ENCODE measurements at places on chromosomes 5 and 9.

DNA sequence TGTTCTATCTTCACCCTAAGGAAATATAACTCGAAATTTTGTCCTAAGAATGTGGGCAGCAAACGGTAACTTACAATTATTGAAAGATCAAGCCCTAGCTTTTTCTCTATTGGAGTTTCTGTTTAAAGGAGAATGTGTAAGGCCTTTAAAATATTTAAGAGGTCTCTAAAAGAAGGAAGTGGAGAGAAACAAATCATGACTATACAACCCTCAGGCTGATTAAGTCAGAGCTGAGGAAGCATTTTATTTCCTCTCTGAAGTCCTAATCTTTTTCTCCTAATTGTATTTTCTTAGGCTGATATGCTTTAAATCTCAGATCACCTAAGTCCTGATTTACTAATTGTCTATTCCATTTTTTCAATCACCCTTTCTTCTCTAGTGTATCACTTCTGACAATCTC lies 1708.8 kb upstream of the C9orf72 start:
- H3K27ac ChIP-seq = no peak overlapping the region
- H3K27me3 ChIP-seq = no peaks in the 10 kb centered on the region
- no peak overlapping the region for H3K4me3 ChIP-seq
- DNase-seq = no peak
- no peaks in the 10 kb centered on the region for H3K4me1 ChIP-seq

DNA sequence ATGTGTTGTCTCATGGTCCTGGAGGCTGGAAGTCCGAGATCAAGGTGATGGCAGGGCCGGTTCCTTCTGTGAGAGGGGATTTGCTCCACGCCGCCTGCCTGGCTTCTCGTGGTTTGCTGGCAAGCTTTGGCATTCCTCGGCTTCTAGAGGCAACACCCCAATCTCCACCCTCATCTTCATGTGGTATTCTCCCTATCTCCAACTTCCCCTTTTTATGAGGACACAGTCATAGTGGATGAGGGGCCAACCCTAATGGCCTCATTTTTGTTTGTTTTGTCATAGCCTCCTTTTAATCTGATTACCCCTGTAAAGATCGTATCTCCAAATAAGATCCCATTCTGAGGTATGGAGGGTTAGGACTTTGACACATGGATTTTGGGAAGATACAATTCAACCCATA lies 41.7 kb upstream of the CLK4 start:
- H3K4me1 ChIP-seq = peaks cover 4% of the 10 kb centered on the region
- DNase-seq = no peak
- no peaks in the 10 kb centered on the region for H3K36me3 ChIP-seq
- H3K4me3 ChIP-seq = no peak overlapping the region

DNA sequence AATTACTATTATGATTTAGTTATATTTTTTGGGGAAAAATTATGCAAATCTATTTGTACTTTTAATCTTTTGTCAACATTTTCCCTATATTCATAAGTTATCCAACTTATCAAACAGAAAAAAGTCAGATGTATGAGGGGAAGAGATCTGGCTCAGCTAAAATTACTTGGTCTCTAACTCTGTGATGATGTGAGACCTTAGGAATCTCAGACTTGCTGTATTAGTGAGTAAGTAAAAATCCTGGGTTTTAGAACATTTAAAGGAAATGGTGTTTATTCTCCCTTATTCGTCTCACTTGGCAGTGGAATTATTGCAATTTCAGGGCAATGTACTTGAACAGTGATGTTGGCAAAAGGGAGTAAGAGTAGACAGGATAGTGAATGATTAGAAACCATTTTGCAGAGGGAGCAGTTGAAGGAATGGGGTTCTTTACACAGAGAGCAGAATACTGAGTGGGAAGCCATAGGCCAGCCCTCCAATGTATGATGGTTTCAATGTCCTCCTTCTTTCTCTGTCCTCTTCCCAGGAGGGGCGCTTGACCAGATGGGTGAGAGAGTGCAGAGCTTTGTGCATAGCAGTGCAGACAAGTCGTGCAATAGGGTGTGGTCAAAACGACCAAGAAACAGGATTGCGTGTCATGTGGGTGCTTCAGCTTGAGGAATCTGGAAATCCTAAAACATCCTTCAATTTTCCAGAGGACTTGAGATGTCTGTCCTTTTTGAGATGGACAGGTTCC lies 91.7 kb downstream of the TENT4A start:
- H3K36me3 ChIP-seq = no peaks in the 10 kb centered on the region
- H3K27ac ChIP-seq = no peak overlapping the region
- H3K27me3 ChIP-seq = no peaks in the 10 kb centered on the region
- no peak for DNase-seq
- no peaks in the 10 kb centered on the region for H3K4me1 ChIP-seq

GRCh38 chr5:2800035-2800434 lies 48.6 kb upstream of the IRX2 start:
- DNase-seq = no peak
- H3K36me3 ChIP-seq = no peaks in the 10 kb centered on the region
- no peak overlapping the region for H3K27ac ChIP-seq
- H3K4me1 ChIP-seq = no peaks in the 10 kb centered on the region

- H3K4me1 ChIP-seq = peaks cover 8% of the 10 kb centered on the region
- no peak overlapping the region for H3K27ac ChIP-seq
- no peak for DNase-seq
- no peak overlapping the region for H3K4me3 ChIP-seq
- H3K27me3 ChIP-seq = no peaks in the 10 kb centered on the region
Measured at GRCh38 chr5:39399135-39400036, 25.4 kb downstream of the DAB2 start.

GRCh38 chr5:71651579-71651978 lies 64.4 kb downstream of the MCCC2 start:
- H3K4me1 ChIP-seq = no peaks in the 10 kb centered on the region
- no peak for DNase-seq
- no peaks in the 10 kb centered on the region for H3K27me3 ChIP-seq
- no peak overlapping the region for H3K4me3 ChIP-seq

GRCh38 chr9:31135567-31135966 lies 1248.9 kb upstream of the ACO1 start:
- no peaks in the 10 kb centered on the region for H3K4me1 ChIP-seq
- H3K4me3 ChIP-seq = no peak overlapping the region
- H3K27ac ChIP-seq = no peak overlapping the region

DNA sequence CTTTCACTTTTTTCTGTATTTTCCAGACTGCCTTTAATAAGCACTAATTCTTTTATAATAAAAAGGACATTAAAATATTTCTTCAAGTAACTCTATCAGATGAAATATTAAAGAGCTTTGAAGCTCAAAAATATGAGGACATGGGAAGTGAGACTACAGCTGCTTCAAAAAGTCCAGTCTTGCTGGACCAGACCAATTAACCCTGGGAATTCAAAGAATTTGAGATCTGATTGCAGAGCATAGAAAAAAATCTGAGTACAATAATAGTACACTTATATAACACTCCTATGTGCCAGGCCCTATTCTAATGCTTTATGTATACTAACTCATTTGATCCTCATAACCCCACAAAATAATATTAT lies 9.8 kb downstream of the TMEM245 start:
- peaks cover 13% of the 10 kb centered on the region for H3K36me3 ChIP-seq
- H3K4me1 ChIP-seq = peaks cover 66% of the 10 kb centered on the region

- no peaks in the 10 kb centered on the region for H3K4me1 ChIP-seq
- no peak overlapping the region for H3K4me3 ChIP-seq
- H3K27me3 ChIP-seq = peaks cover 52% of the 10 kb centered on the region
- H3K36me3 ChIP-seq = no peaks in the 10 kb centered on the region
- no peak overlapping the region for H3K27ac ChIP-seq
Measured at GRCh38 chr5:149693021-149693420, 37.1 kb upstream of the PPARGC1B start.

- H3K27me3 ChIP-seq = peaks cover 6% of the 10 kb centered on the region
- no peak for DNase-seq
- H3K4me1 ChIP-seq = peaks cover 8% of the 10 kb centered on the region
Measured at GRCh38 chr9:110332766-110333165, 4.9 kb downstream of the TXNDC8 start.

GRCh38 chr5:149015126-149015525 lies 47.7 kb downstream of the SH3TC2 start:
- no peaks in the 10 kb centered on the region for H3K36me3 ChIP-seq
- no peak for DNase-seq
- no peak overlapping the region for H3K27ac ChIP-seq
- peaks cover 9% of the 10 kb centered on the region for H3K27me3 ChIP-seq
- no peak overlapping the region for H3K4me3 ChIP-seq
- H3K4me1 ChIP-seq = no peaks in the 10 kb centered on the region

DNA sequence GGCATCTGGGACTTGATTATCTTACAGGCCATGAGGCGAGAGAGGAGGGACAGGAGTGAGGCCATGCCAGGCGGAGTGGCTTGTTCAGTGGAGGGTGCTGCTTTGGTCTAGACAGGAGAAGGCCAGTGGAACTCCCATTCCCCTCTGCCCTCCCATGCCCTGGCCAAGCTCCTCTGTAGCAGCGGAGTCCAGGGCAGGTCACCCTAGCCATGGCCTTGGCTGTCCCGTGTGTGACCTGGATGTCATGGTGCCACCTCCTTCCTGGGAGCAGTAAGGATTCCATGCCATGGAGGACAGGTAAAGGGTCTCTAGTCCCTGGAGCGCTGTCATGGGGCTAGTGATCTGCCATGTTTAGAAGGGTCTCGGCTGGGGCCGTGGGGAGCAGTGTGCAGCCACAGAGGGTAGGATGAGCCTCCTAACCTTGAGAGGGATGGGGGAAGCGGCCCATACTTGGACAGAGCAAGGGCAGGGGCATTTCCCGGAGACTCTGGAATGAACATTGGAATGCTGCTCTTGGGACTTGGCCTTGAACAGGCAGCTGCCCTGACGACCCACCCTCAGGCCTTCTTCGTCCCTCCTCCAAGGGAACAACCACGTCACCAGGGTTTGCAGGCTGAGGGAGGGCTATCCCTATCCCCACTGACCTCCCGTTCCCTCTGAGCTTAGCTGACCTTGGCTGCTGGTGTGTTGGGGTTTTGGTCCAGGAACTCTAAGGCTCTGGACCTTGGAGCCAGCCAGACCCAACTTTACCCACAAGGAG lies 100.4 kb downstream of the DAB2IP start:
- no peaks in the 10 kb centered on the region for H3K27me3 ChIP-seq
- H3K36me3 ChIP-seq = no peaks in the 10 kb centered on the region
- H3K4me3 ChIP-seq = no peak overlapping the region
- no peak overlapping the region for H3K27ac ChIP-seq
- no peaks in the 10 kb centered on the region for H3K4me1 ChIP-seq

- H3K36me3 ChIP-seq = peaks cover 14% of the 10 kb centered on the region
- DNase-seq = no peak
- peaks cover 92% of the 10 kb centered on the region for H3K4me1 ChIP-seq
- H3K27me3 ChIP-seq = no peaks in the 10 kb centered on the region
- H3K27ac ChIP-seq = peak overlapping the region; percentile 61
Measured at GRCh38 chr5:171961117-171961516, 45.3 kb downstream of the FBXW11 start.

DNA sequence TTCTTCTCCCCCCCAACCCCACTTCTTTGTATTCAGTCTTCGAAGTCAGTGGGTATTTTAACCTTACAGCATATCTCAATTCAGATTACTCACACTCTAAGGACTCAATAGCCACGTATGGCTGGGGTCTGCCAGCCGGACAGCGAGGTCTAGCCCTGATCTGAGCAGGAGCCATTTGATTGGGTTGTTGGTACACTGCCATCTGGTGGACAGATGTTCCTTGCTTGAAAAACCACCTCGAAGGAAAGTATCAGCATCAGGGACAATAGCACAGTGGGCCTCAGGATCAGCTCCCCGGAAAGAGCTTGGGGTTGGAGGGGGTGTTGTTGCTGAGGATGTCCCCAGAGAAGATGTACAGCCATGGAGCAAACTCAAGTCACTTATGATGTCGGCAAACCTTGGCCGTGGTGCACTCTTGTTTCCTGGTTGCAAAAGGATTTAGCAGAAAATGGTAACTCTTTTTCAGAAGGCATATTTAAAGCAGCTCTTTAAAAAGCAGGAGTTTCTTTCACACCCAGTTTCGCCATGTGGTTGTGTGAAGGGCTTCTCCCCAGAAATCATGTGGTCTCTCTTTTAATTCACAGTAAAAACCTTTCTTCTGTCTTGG lies 31.7 kb upstream of the KCNMB1 start:
- H3K27ac ChIP-seq = no peak overlapping the region
- peaks cover 23% of the 10 kb centered on the region for H3K27me3 ChIP-seq
- peaks cover 4% of the 10 kb centered on the region for H3K4me1 ChIP-seq
- DNase-seq = no peak
- H3K36me3 ChIP-seq = no peaks in the 10 kb centered on the region
- no peak overlapping the region for H3K4me3 ChIP-seq

DNA sequence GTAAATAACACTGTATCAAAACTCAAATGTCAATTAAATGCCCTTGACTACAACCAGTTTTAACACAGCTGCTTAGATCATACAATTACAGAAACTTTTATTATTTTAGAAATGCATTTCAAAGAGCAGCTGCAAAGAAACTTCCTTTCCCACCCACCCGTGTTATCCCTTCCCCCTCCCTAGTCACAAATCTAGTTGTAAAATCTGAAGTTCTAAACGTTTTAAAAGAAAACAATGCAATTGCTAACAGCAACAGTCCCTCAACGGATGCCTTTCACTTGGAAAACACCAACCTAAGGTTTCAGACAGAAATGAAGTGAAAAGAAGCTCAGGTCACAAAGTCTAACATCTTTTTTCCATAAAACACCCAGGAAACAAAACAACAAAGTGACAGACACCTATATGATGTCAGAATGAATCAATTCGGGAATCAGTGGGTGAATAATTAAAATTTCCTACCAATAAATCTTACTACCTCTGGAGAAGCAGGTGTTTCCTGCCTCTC lies 100.3 kb downstream of the FBXW11 start:
- H3K4me3 ChIP-seq = no peak overlapping the region
- no peak for DNase-seq
- H3K36me3 ChIP-seq = peaks cover 49% of the 10 kb centered on the region
- H3K27me3 ChIP-seq = no peaks in the 10 kb centered on the region
- no peak overlapping the region for H3K27ac ChIP-seq

GRCh38 chr9:83649080-83649479 lies 26.1 kb downstream of the IDNK start:
- no peak overlapping the region for H3K27ac ChIP-seq
- DNase-seq = peak; percentile 61

DNA sequence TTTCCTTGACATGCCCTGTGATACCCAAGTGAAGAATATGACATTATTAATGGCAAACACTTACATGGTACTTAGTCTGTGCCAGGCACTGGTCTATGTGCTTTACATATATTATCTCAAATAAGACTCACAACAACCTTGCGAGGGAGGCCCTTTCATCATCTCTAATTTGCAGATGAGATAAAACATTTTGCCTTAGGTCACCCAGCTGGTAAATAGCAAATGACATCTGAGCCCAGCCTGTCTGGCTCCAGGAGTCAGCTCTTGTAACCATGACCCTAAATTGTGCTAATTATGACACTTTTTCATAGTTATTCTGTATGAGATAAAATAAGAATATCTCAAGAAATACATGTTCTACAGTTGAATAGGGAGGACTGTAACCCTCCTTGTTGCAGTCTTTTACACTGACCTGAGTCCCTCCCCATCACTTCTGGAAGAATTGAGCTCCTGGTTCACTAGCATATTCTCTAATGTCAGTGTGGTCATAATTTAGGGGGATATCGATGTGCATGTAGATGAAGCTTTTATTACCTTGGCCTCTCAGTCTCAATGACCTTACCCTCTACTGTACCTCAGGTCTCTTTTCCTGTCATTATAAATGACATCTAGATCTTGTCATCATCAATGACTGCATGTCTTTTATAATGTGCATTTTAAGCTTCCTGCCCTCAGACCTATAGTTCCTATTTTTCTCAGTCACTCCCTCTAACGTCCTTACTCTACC lies 126.1 kb upstream of the HAPLN1 start:
- no peak overlapping the region for H3K4me3 ChIP-seq
- no peak for DNase-seq
- H3K27ac ChIP-seq = no peak overlapping the region
- H3K27me3 ChIP-seq = no peaks in the 10 kb centered on the region
- H3K36me3 ChIP-seq = no peaks in the 10 kb centered on the region
- H3K4me1 ChIP-seq = no peaks in the 10 kb centered on the region

- H3K36me3 ChIP-seq = peaks cover 76% of the 10 kb centered on the region
- no peak for DNase-seq
- no peaks in the 10 kb centered on the region for H3K27me3 ChIP-seq
- H3K4me1 ChIP-seq = peaks cover 4% of the 10 kb centered on the region
- no peak overlapping the region for H3K27ac ChIP-seq
Measured at GRCh38 chr9:113281356-113281755, 5.9 kb downstream of the PRPF4 start.

Data from activated B cell treated with CpG ODN at 0.5 μM for 24 hours (primary cell).